ENCODE measurements at places on chromosomes 16 and 17.

DNA sequence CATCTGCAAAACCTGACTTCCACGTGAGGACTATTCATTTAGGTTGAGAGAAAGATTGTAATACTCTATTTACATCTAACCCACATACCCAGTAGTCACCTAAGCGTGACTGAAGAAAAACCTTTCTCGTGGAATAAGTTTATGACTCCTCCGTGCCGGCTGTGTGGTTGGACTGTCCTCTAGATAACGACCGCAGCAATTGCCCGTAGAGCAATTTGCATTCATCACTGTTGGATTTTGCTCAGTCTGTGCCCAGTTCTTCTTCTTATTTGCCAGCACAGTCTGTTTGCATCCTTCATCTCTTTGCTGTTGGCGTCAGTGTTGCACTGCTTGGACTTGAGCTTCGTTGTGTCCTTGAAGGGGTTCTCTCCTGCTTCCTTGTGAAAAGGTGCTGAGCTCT lies 131.3 kb downstream of the CYB561 start:
- no peak for DNase-seq

- DNase-seq: no peak
Measured at GRCh38 chr16:29993191-29993902, 2.1 kb downstream of the HIRIP3 start.

DNA sequence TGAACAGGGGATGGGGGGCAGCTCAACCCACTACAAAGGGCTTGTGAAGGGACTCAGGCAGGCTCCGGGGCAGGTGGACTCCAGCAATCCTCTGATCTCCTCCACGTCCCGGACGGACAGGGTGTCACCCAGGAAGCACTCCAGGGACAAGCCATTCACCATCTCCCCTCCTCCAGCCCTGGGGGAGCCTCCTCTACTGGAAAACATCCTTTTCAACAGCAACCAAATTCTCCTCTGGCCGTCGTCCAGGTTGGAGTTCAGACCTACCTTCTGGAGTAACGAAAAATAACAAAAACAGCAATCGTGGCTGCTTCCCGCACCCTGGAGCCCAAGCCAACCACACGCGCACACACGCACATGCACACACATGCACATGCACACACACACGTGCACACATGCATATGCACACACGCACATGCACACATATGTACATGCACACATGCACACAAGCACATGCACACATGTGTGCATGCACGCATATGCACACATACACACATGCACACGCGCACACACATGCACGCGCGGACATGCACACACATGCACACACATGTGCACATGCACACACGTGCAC lies 8.9 kb upstream of the RBFOX3 start:
- DNase-seq: no peak

DNA sequence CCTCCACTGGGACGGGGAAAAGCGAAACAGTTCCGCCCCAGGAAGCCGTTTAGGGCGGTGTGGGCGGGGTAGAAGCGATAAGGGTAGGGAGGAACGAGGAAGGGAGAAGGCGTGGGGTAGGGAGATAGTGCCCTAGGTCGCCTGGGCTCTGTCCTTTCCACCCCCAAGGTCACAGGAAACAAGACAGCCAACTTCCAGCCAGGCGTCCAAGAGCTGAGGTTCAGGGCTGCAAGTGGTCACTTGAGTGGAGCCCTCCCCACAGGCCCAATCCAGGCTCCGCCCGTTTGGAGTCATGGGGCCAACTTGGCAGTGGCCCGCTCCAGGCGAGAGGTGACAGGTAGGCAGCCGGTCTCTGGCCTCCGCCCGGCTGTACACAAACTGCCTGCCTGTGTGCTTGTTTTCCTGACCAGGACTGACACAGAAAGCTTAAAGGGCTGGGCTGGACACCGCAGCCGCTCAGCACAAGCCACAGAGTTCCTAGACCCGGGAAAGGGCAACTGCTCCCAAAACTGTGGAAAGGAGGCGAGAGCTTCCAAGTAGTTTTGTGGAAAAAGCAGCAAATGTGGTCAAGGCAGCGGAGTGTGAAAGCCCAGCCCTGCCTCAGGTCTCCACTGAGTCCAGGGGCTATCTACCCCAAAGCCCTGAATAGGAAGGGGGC lies at the start of gene RILP:
Gene RILP, minus strand, starts transcription at position 23 of the 658 bp plus-strand sequence. CDS start 62 bp downstream, outside the sequence.
- no peak for DNase-seq

DNA sequence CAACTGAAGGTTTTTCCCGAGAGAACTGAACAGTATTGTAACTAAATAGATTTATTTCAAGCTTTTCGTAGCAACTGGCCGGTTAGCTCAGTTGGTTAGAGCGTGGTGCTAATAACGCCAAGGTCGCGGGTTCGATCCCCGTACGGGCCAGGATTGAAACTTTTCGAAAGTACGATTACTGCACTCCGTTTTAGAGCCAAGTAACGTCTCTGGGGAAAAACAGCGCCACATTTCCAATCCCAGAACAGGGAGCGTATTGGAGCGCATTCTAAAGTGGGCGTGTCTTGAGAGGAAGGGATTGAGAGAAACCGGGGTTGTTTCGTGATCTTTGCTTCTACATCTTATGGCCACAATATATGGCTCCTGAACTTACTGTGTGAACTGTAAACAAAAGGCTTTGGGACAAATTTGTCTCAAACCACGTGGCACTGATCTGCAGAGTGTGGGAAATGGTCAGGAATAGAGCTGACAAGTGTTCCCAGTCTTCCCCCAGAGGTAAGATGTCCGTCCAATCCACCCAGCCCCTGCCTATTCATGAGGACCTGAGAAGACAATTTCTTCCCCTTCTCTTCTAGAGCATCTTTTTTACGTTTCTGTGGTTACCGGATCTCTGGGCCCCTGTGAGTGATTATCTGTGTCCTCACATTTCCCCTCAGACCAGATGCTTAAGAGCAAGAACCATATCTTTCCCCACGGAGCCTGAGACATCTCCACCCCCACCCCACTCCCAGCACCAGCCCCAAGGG lies 2.3 kb downstream of the BORCS6 start:
- DNase-seq: peak; percentile 91

DNA sequence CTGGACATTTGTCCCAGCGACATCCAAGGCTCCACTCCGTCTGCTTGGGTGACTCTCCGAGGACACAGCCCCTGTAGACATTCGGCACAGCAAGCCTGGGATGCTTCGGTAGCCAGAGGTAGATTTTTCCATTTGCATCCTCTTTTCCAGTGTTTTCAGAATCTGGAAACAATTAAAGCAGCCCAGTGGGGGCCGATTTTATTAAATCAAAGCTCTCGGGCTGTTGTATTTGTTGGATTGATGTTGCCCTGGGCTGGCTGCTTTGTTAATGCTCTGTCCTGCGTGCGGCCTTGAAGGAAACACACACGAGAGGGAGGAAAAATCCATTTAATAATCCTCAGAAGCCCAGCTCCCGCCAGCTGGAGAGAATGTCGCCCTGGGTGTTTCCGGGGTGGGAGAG lies 158.1 kb upstream of the CIBAR2 start:
- no peak for DNase-seq

- DNase-seq: no peak
Measured at GRCh38 chr16:85136213-85136701, 24.0 kb upstream of the CIBAR2 start.

GRCh38 chr17:82424001-82424862 lies 5.8 kb upstream of the OGFOD3 start:
- no peak for DNase-seq

DNA sequence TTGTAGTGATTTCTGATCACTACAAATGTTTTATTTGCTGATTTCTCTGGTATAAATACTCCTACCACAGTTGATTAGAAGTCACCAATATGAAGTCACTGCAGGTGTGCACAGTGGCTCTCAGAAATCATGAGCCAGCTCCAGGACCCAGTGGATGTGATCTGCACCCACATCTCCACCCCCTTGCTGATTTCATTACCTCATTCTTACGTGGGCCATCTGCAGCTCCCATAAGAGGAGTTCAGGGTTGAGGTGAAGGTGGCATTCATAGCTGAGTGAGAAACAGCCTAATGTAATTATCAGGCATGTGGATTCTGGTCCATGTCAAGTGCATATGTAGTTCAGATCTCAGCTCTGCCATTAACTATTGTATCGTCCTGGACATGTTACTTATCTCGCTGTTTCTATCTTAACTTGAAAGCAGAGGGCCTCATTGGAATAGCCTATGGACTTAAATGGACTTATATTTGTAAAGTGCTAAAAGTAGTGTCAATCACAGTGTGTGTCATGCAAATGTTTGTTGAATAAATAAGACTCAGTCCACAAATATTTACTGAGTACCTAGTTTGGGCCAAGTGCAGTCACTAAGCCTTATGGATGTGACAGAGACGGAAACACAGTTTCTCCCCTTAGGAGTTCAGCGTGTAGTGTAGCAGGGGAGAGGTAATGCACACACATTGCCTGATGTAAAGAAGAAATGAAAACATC lies 40.7 kb upstream of the ZKSCAN2 start:
- no peak for DNase-seq

DNA sequence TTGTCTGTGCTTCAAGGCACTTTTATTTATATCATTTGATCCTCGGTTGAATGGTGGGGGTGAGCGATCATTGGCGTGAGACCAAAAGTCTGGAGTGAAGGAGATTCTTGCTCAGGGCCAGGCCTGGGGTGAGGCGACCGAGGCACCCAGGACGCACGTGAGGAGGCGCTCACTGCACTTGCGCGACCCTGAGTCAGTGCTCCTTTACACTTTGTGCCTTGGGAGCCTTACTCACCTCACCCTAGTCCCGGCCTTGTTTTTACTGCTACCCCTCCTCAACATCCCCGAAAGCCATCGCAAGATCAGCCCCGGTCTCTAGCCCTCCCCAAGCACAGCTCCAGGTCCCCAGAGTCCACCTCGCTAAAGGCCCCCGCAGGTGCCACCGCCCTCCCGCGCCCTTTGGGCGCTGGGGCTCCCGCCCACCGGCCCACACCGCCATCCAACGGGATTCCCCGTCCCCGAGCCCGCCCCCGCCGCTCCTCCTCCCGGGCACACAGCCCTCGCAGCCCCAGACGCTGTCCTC lies 496 bp downstream of the EZH1 start:
- peak; percentile 59 for DNase-seq

DNA sequence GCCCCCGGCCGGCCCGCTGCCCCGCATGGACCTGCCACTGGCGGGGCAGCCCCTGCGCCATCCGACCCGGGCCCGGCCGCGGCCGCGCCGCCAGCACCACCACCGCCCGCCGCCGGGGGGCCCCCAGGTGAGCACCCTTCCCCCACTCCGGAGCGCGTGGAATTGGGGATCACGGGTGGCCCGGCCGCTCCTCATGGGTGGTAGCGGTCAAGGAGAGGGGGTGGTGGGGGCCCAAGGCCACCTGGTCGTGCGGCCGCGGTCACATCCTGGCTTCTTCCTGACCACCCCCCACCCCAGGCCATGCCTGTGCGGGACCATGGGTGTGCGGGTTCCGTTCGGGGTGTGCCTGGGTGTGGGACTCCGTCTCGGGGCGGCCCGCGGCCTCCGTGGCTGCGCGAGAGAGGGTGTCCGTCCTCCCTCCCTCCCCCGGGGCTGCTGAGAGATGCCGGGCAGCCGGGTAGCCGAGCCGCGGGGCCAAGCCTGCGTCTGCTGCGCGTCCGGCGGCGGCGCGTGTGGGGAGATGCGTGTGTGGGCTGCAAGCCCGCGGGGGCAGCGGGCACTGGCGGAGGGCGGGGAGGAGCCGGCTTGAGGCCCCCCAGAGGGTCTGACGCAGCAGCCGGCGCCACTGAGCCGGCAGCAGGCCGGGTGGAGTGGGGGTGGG lies 6.8 kb downstream of the ACD start:
- no peak for DNase-seq

- DNase-seq: no peak
Measured at GRCh38 chr16:85611194-85611443, 2.0 kb upstream of the GSE1 start.

DNA sequence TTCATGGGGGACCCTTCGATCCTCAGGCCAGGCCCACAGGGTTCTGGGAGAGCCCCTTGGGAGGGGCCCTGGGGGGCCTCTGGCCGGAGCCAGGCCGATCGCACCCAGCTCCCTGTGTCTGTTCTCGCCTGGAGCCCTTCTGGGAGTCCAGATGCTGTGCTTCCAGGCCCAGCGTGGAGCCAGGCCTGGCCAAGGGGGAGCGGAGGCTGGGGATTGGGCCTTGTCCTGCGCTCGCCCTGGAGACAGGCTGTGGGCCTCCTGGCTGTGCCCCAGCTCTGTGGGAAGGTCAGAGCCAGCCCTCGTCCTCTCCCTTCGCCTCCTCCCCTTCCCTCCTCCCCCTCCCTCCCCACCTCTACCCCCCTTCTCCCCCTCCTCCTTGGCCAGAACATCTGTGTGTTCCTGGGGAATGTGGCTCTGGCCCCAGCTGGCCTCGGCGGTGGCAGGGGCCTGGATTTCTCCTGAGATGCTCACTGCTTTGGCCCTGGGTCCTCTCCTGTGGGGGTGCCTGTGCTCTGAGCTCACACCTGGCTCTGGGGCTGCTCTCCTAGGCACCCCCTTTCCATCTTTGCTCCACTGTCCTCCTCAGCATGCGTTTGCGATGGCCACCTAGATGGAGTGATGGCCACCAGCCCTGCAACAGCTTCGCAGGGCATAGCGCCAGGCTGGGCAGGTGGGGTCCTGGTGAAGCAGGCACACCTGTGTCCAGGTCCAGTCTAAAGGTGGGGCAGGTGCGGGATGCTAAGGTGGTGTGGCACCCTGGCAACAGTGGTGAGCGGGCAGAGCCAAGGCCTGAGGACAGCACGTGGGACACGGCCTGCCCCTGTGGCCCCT lies 90.6 kb upstream of the CIBAR2 start:
- no peak for DNase-seq

- no peak for DNase-seq
Measured at GRCh38 chr16:88360999-88361398, 21.8 kb upstream of the ZNF469 start.

DNA sequence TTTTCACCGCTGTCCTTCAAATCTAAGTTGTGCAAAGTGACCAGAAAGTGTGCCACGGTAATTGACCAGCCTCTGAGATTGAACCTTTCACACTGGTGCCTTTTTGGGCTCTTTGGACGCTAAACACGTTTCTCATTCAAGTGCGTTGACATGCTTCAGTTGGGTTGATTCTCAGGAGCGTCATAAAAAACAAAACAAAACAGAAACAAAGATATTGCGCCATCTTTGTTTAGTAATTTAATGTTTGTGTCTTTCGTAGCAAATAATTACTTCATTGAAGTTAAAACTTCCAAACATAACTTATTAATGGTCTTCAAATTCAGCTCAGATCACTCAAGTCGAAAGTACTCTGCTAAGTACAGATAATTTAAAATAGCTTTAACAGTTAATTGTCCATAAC lies 80.2 kb downstream of the OR1D5 start:
- DNase-seq: no peak

DNA sequence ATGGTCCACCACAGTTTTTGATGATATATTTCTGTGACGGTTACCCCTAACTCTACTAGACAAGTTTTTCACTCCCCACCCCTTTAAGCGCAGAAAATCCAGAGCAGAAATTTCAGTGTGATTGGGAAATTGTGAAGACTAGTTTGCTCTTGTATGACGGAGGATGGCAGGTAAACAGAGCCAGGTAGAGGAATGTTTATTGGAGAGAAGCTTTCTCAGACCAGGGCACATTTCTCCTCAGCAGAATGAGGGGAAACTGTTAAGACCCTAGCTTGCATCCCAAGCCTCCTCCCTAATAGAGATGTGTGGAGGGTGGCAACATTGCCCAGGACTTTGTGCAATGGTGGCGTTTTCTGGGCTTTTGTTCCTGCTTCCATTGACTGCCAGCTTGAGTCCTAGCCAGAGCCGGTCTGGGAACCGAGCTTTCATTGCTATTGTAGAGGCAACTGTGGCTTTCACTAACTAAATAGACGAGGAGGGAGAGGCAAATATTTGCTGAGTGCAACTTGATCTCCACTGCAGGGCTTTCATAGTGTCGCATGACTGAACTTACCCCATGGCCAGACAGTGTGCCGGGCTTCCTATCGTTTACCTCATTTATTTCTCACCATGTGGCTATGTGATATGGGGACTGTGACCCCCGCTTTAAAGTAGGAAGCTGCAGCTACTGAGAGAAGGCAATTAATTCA lies 159.6 kb upstream of the MPHOSPH6 start:
- DNase-seq: no peak

- DNase-seq: no peak
Measured at GRCh38 chr17:79992649-79993389, 42.9 kb downstream of the TBC1D16 start.
